Muscle of back (tissue), 13 donors: ENCODE measurements at places on chromosomes 4 and X. TPM values are rescaled to one million over a fixed set of nuclear protein-coding genes. Genes with fewer than 3 reads are reported as not detected.

The MND1 gene
- 5.0 TPM for polyA plus RNA-seq

The FHDC1 gene
- polyA plus RNA-seq, result 10.9 TPM

The MAGED4B gene
- polyA plus RNA-seq, result 42.3 TPM

The PIR gene
- polyA plus RNA-seq, result 3.1 TPM

DNA sequence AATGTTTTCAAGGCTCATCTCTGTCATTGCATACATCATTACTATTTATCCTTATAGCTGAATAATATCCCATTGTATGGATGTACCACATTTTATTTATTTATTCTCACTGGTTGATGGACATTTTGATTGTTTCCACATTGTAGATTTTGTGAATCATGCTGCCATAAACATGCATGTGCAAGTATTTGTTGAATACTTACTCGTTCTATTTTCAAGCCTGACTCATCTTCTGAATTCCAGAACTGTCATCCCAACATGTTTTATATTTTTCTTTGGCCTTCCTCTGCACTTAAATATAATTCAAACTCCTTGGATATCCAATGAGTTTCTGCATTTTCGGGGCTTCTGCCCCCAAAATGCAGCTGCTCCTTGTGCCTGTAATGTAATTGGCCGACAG lies 77.6 kb downstream of the MXRA5 start:
- peak; percentile 62 for DNase-seq

GRCh38 chr4:138967313-138967712 lies 48.3 kb upstream of the NOCT start:
- DNase-seq, result no peak

DNA sequence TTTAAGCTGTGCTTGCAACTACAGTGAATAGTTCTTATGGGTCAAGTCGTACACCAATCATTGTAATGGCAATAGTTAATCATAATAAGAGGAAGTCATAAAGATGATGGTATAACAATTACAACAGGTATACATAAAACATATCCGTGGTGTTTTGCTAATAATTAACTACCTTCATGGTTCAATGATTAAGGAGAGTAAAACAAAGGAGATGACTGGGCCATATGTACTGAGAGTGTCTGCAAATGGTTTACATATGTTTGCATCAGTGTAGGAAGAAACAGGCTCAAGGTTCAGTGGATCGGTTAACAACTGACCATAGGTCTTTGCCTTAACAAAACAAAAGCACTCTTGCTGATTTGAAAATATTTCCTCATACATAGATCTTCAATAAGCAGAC lies 253.0 kb downstream of the COX7B2 start:
- DNase-seq, result no peak

DNA sequence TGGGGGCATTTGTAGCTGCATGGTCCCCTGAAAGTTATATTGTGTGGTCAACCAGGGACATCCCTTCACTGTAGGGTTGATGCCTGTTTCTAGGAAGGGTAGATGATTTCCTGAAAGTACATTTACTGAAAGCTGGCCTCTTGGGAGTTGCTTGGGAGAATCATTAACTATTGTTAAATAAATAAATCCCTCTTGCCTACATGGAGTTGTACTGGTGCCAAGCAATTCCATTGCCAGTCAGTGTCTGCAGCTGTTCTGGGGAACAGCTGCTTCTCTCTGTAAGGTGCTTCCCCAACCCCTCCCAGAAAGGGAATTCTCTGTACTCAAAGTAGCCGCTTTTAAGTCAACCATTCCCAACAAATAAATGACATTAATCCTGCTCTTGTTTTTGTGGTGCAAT lies 51.1 kb downstream of the C4orf51 start:
- peak; percentile 84 for DNase-seq
